ENCODE measurements at places on chromosomes 3 and 15.

GRCh38 chr3:43043793-43044192 is 62.1 kb downstream of the POMGNT2 start:
- DNase-seq, result no peak

- no peak for DNase-seq
These were observed 1.7 kb downstream of the PLCD1 start for GRCh38 chr3:38027466-38028465.

GRCh38 chr3:183443395-183444385 is 15.3 kb upstream of the MCF2L2 start:
- no peak for DNase-seq

DNA sequence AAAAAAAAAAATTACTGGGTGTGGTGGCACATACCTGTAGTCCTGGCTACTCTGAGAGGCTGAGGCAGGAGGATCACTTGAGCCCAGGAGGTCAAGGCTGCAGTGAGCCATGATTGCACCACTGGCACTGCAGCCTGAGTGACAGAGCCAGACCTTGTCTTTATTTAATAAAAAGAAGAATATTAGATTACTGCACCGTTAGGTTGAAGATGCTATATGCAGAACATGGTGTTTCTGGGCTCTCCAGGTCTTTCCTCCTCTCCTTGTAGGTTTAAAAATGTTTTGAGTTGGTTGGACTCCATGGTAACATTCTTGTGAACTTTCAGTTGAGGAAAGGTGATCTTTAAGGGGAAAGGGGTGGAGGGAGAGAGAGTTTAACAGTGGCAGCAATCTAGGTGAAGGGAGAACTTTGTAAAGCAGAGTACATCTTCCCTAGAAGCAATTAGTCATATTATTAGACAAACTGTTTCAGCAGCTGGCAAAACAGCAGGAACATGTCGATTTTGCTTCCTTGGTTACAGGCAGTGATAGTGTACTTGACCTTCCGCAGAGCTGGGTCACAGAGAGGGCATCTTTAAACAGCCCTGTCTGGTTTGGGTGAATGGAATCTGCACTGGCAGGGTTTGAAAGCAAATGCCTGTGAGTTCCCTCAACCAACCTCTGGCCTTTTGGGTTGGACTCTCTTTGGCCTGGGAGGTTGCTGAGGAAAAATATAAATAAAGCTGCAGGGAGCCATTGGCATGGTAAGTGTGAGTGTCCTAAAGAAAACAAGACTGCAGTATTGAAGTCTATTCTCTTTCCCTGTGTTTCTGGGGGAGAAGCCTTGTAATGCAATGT is 42.8 kb downstream of the NR2C2 start:
- DNase-seq, result no peak

GRCh38 chr3:38102444-38102814 is 34.5 kb downstream of the ACAA1 start:
- DNase-seq, result no peak

DNA sequence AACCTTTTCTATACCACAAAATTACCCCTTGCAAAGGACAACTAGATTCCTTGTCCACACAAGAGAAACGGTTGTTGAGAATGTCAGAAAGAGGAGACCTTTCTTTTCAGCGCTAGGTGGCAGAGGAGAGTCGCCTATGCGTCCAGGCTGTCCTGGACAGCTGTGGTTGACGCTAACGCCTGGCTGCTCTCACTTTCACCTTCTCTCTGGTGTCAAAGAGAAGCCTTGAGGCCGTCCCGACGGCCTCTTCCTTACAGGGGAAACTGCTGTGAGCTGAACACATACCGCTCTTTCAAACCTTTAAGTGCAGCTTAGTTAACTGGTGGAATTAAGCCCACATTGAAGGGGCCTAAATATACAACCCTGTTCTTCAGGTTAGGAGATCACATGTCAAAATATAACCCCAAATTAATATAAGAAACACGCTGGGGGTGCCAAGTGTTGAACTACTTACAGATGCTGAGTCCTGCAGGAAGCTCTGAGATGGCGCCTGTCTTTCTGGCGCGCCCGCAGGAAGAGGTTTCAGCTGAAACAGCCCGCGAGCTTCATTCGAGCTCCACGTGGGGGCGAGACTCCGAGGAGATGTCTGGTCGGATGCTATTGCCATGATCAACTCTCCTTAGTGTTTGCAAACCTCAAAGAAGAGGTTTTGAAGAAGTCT is 26.1 kb upstream of the KBTBD8 start:
- peak; percentile 52 for DNase-seq

GRCh38 chr3:72261566-72262564 is 476.9 kb upstream of the PROK2 start:
- no peak for DNase-seq

- DNase-seq, result no peak
These were observed 157.3 kb downstream of the IGF1R start for GRCh38 chr15:98805434-98806274.

DNA sequence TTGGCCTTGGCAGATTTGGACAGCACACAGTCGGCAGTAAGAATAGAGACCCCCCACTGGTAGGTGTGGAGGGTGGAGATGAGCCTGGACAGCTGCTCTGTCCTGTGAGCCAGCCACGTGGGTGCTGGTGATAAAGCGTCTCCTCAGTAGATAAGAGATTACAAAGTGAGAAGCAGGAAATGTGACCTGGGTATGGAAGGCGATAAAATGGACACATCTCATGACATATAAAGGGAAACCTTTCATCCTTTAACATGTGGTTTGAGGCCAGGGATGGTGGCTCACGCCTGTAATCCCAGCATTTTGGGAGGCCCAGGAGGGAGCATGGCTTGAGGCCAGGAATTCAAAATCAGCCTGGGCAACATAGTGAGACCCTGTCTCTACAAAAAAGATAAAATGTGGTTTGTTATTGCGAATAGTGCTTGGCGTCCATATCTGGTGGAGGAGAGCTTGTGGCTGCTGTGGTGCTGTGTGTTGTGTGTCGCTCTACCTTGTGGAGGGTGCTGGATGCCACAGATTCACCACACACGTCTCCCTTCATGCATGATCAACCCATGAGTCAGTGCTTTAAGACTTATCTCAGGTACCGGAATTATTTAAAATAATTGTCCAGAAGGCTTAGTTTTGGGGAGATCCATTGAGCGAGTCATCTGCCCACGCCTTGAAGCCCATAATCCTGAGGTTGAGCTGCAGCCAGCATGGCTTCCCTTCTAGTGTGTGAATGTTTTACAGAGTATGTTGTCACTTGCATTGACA is 157.0 kb downstream of the GABRG3 start:
- DNase-seq, result no peak

- no peak for DNase-seq
These were observed 43.0 kb downstream of the ZBTB38 start for GRCh38 chr3:141411251-141411771.

DNA sequence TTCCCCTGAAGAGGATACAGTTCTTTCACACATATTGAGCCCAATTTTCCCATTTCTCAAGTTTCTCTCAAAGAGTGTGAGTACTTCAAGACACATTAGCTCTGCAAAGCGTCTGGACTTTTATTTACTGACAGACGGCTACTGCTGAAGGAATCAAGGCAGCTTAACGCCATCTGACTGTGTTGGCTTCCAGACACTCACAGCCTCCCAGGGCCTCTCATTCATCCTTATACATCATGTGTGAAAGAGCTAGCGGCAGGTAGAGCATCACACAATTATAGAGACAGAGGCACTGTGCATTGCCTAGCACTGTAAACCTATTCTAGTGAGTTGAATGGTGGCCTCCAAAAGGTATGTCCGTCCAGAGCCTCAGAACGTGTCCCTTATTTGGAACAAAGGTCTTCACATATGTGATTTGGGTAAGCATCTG is 284.1 kb upstream of the STT3B start:
- DNase-seq, result no peak

GRCh38 chr15:62656071-62656470 is 386.5 kb upstream of the TPM1 start:
- DNase-seq, result no peak

- DNase-seq, result no peak
These were observed 23.1 kb downstream of the SQOR start for GRCh38 chr15:45657764-45658545.

GRCh38 chr3:146692254-146692653 is 87.1 kb upstream of the PLSCR5 start:
- DNase-seq, result no peak

- no peak for DNase-seq
These were observed 826.2 kb downstream of the ROBO1 start for GRCh38 chr3:78941587-78941986.

DNA sequence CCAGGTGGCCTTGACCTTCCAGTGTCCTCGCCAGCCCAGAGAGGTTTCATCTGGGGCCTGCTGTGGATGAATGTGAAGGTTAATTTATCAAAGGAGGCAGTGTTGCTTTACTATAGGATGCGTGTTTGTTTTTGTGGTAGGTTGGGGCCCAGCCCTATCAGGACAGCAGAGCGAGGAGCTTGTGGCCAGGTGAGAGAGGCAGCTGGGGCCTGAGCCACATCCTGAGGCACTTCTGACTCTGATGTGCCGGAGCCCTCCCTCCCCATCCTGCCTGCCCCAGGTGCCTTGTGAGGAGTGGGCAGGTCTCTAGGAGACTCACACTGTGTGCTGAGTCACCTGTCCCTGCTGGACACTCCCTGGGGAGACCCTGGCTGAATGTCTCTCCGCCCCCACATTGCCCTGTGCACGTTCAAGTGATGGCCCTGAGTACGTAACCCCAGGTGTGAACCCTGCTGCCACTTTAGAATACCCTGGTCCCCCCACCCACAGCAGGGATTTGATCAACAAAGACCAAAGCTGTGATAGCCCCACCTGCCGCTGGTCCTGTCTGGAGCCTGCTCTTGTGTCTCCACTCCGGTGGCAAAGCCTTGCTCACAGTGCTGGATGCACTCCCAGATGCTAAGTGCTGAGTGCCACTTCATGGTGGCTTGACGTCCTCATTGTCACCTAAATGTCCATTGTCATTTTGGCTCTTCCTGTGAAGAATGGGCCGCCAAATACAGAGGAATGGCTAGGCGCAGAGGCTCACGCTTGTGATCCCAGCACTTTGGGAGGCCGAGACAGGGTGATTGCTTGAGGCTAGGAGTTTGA is 16.0 kb downstream of the FBLN2 start:
- no peak for DNase-seq

- no peak for DNase-seq
These were observed 74.4 kb downstream of the CDIN1 start for GRCh38 chr15:36653851-36654250.

DNA sequence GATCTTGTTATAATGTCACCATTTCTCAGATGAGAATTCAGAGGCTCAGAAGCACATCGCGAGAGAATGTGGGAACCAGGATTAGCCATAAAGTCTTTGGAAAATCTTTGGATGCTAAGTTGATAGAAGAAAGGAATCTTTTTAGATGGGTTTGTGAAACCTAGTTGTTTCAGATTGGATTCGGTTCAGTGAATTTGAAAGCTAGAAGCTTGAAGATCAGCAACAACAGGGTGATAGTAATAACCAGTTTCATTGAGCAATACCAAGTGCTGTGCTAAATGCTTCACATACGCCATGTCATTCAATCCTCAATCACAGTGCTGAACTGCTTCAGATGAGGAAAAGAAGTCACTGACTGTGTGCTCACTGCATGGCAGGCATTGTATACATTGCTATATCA is 47.4 kb upstream of the MITF start:
- peak; percentile 60 for DNase-seq

DNA sequence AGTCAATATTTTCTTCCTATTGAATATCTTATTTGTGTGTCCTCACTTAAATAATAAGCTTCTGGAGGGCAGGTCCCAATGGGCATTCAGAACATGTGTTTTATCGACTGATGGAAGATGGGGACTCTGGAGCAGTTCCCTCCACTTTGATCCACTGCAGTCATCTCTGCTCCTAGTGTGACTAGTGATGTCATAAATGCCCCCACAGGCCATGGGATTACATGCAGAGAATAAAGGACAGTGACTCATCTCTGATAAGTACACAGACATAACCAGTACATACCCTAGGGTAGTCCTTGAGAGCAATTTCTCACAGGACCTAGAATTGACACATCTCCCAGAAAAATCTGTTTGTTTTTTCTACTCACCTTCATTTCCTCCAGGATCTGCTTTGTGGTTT is 49.4 kb upstream of the FMN1 start:
- peak; percentile 65 for DNase-seq

DNA sequence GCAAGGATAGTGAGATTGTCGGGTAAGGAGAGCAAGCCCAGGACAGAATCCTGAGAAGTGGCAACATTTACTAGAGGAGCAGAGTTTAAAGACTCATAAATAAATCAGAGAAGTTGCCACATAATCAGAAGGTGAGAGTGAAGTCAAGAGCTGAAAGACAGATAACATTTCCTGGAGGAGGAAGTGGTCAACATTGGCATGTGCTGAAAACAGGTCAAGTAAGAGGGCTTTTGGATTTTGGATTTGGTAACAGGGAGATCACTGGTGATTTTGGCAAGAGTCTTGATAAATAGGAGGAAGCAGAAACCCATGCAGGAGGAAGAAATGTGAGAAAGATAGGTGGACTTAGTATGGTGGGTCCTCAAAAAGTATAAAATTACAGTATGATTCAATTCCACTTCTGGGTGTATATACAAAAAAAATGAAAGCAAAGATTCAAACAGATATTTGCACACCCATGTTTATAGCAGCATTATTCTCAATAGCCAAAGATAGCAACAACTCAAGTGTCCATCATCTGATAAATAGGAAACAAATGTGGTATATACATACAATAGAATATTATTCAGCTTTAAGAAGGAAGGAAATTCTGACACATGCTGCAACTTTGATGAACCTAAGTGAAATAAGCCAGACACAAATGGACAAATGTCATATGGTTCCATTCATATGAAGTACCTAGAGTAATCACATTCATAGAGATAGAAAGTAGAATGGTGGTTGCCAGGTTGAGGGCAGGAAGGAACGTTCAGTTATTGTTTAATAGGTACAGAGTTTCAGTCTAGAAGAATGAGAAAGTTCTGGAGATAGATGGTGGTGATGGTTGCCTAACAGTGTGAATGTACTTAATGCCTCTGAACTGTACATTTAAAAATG is 27.3 kb upstream of the MBNL1 start:
- no peak for DNase-seq

DNA sequence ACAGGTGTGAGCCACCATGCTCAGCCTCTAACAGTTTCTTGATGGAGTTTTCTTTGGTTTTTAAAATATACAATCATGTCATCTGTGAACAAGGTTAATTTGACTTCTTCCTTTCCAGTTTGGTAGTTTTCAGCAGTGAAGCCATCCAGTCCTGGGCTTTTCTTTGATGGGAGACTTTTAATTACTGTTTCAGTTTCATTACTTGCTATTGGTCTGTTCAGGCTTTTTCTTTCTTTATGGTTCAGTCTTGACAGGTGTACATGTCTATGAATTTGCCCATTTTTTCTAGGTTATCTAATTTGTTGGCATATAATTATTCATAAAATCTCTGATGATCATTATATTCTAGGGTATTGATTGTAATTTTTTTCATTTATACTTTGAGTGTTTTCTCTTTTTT is 36.8 kb downstream of the PFN2 start:
- no peak for DNase-seq

- no peak for DNase-seq
These were observed 499.9 kb upstream of the LMCD1 start for GRCh38 chr3:8001712-8002111.

- no peak for DNase-seq
These were observed 392.4 kb upstream of the PROK2 start for GRCh38 chr3:72177075-72178050.

DNA sequence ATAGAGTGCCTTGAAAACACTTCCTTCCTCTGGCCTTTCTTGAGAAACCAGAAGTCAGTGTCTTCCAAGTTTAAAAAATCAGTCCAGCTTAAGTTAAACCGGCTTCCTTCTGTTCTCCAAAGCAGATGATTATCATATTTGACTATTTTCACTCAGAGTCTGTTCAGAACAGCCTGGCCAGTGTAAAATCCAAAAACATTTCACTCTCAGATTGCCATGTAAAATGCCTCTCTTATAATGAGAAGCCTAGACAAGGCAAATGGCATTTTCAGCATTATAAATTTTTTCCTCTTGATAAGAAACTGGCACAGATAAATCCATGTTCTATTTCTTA is 193.5 kb downstream of the TNIK start:
- no peak for DNase-seq

- no peak for DNase-seq
These were observed 17.4 kb upstream of the TRMT10C start for GRCh38 chr3:101544161-101544850.

All from foreskin melanocyte (primary cell).